HCEC 1CT (cell line): ENCODE measurements at places on chromosomes 12 and 14.

DNA sequence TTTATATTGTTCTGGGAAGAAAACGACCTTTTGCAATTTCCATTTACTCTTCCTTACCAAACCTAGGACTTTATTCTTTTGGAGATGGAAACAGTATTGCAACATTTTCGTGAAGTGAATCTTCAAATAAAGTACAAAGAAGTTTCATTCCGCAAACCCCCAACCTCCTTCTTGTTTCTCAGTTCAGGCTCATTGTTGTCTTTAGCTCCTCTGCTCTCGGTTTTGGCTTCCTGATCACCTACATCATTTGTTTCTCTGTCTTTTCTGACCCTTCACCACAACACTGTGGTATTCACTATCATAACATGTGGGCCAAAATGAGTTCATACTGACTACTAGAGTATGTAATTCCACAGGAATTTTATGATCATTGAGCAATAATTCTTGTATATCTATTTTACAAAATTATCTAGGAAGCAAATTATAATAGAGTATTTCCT lies 266.8 kb downstream of the ADAMTS20 start:
- peak; percentile 96 for DNase-seq

DNA sequence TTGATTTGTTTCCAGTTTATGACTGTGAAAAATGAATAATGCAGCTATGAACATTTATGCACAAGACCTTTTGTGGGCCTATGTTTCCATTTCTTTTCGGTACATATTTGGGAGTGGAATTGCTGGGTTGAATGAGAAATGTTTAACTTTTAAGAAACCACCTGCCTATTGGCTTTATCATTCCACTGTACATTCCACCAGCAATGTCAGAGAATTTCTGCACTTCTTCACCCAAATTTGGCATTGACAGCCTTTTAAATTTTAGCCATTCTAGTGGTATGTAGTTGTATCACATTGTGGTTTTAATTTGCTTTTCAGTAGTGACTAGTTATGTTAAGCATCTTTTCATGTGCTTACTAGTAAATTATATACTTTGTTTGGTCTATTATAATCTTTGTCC lies 317.0 kb upstream of the TMTC1 start:
- DNase-seq, result peak; percentile 6

DNA sequence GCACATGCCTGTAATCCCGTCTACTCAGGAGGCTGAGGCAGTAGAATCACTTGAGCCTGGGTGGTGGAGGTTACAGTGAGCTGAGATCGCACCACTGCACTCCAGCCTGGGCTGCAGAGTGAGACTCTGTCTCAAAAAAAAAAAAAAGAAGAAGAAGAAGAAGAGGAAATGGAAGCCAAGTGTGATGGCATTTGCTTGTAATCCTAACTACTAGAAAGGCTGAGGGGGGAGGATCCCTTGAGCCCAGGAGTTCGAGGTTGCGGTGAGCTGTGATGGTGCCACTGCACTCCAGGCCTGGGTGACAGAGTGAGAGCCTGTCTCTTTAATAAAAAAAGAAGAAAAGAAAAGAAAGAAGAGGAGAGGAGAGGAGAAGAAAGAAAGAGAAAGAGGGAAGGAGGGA lies 52.1 kb downstream of the LGMN start:
- no peak for DNase-seq

DNA sequence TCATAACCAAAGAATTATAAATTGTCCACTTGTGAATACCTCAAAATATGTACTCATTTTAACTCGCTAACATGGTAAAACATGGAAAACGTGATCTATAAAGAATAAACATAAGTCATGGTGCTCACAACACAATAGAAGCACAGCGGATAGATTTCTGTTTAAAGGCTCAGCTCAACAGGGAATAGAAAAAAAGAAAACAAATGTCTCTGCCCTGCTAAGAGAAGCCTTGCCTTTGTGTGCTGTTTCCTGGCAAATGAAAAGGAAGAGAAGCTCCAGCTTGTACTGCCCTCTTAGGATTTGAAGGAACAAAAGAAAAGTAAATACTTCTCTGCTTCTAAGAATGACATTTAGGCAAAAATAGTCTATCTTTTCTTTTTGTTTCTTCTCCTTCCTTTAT lies 121.0 kb upstream of the KRR1 start:
- DNase-seq, result no peak

GRCh38 chr14:64760146-64760755 lies 56.0 kb downstream of the PLEKHG3 start:
- DNase-seq, result peak; percentile 22

DNA sequence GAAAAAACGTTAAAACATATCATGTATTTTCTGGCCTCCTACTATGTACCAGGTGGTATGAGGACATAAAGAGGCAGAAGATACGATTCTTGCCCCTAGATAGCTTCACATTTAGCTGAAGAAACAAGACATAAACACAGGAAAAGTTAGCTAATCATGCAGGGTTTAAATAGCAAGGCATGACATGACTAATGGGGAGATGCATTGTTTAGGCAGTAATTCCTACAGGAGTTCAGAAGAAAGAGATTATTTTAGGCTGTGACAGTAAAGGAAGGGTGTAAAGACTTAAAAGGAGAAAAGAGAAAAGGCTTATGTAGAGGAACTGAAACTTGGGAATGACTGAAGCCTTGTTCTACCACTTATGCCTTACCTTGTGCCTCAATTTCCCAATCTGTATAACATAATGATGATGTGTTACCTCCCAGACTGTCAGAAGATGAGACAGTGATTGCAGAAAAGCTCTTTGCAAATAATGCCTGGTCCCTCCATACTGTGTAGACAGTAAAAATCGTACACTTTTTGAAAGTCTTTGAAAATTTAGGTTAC lies 44.4 kb downstream of the PRKCH start:
- DNase-seq, result no peak

DNA sequence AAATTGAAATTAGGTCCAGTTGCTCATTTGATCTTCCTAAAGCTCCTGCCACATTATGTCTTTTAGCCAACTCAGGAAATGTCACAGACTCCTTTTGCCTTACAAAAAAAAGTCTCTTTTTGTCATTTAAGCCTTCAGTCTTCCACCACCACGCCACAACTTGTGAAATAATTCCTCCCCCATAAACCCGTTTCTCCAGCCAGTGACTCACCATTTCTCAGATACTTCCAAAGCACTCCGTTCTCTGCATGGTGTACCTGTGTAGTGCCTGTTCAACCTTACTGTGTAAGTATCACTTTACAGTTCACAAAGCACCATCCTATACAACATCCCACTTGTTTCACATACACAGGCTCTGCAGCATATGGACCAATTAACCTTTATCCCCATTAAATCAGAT lies 139.5 kb upstream of the AEBP2 start:
- no peak for DNase-seq

- DNase-seq, result no peak
Observed at GRCh38 chr14:101859538-101859902, 98.0 kb downstream of the PPP2R5C start.

- peak; percentile 20 for DNase-seq
Observed at GRCh38 chr12:8554451-8555195, 13.9 kb upstream of the CLEC4E start.

DNA sequence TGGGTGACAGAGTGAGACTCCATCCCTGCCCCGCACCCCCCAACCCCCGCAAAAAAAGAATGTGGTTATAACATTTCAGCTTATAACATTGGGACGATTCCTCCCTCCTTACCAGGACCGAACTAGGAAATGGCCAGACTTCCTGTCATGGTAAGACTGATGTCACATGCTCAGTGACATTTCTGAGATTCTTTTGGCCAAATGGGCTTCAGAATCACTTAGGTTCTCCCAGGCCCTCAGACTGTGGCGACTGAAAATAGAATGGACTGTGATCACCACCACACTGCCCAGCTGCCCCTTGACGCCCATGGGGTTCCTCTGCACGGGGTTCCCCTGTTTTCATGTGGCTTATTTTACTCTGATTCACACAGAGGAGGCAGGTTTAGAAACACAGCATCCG lies 115.0 kb upstream of the EVL start:
- DNase-seq, result no peak

- DNase-seq, result peak; percentile 5
Observed at GRCh38 chr12:123621619-123622530, 11.6 kb downstream of the EIF2B1 start.

GRCh38 chr12:25115677-25116076 lies 79.3 kb downstream of the DNAI7 start:
- no peak for DNase-seq

GRCh38 chr12:56450241-56450640 lies 1.0 kb upstream of the TIMELESS start:
- no peak for DNase-seq

GRCh38 chr12:100564090-100564489 lies 9.4 kb upstream of the GAS2L3 start:
- peak; percentile 12 for DNase-seq

DNA sequence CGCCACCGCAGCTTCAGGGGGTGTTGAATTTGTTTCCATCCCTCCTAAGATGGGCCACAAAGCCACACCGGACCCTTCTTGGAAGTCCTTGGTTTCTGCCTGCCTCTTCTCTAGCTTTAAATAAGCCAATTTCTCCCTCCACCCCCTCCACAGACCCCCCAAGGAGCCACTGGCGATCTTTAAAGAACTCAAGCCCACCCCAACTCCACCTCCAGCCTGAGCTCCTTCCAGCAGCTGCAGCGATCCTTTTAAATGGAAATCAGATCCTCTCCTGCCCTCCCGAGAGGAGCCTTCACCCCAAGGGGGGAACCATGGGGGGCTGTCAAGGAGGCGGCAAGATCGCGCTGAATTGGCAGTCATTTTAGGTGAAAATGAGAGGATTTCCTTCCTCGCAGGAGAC lies 133.1 kb downstream of the NCOR2 start:
- no peak for DNase-seq
